ENCODE measurements at places on chromosomes 5 and 9.

GRCh38 chr5:44246986-44247385 is 142.2 kb downstream of the FGF10 start:
- DNase-seq: no peak

- DNase-seq: no peak
Observed at GRCh38 chr9:136278894-136279293, 25.0 kb downstream of the CCDC187 start.

DNA sequence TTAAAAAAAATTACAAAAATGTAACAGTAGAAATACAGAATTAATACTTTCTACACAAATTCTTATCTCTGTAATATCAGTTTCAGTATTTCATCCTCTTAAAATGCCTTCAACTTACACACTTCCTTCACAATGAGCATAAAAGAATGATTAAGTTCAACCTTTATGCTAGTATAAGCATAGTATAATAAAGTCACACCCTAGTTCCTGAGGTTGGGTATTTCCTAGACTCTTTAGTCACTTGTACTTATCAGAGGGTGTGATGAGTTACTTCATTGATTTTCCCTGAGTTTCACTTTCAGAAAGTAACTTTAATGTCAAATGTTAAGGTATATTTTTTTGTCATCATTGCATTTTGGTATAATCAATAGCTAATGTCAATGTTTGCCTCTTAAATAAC is 302.4 kb downstream of the PDE4D start:
- no peak for DNase-seq

DNA sequence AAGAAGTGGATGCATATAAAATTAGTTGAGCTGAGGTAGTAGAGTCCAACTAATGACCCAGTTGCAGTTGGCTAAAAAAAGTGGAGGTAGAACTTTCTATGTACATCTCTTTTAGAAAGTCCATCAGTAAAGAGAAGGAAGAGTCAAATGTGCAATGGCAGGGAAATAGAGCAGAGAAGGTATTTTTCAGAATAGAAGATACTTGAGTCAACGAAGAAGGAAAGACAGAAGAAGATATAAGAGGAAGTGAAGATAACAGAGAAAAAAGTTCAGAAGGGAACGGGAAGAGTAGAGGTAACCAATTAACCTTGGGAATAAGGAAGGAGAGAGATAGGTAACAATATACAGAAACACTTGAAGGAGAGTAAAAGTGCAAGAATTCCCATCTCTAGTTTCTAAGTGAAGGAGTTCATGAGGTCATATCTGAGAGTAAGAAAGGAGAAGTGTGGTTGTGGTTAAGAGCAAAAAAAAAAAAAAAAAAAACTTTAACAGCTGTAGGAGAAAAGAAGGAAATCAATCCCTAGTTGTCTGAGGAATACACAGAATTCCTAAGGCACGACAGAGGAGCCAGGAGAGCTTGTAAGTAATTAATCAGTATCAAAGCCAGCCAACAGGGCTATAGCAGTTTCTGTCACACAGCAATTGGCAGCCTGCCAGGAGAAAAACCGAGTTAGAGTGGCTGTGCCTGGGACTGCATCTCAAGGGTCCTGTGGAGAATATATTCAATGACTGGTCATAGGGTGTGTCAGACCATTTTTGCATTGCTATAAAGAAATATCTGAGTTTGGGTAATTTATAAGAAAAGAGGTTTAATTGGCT is 61.0 kb downstream of the ARL15 start:
- no peak for DNase-seq

- no peak for DNase-seq
Observed at GRCh38 chr5:150263801-150264621, 25.6 kb downstream of the CAMK2A start.

DNA sequence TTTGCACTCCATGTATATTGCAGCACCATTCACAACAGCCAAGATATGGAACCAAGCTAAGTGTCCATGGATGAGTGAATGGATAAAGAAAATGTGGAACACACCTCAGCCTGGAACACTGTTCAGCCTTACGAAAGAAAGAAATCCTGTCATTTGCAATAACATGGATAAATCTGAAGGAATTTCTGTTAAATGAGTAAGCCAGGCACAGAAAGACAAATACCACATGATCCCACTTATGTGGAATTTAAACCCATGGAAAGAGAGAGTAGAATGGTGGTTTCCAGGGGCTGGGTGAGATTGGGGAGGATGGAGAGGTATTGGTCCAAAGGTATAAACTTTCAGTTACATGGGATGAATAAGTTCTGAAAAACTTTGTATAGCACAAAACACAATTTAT is 228.9 kb upstream of the CD180 start:
- no peak for DNase-seq

DNA sequence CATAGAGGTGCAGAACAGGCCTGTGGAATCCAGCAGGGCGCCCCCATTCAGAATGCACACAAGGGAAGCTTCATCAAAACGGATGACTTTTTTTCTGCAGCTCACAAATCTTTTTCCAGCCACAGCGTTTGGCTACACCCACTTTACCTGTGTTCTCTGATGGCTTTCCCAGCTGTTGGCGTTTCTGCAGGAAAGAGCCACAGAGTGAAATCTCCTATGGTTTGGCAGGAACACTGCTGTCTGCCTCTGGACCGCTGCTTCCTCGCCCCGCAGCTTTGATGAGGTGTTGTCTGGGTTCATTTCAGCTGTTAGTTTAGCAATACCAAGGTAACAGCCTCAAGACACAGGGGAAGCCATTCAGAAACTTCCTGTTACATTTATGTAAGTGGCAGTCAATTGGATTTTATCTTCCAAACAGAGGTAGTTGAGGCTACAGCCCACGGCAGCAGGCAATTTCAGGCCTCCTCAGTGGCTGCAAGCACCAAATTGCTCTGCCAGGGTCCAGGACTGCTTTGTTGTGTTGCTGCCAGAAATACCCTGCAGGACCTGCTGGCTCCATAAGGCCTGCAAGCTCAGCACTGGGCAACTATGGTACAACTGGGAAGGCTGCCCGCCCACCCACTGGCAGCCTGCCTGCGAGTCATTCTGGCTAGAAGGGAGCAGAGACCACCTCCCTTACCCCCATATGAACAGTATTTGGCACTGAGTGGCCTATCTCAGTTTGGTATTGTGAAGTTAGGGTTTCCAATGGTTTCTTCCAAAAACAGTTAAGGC is 96.7 kb downstream of the MVB12B start:
- no peak for DNase-seq

GRCh38 chr5:140737486-140737885 is 37.2 kb downstream of the ZMAT2 start:
- DNase-seq: no peak

DNA sequence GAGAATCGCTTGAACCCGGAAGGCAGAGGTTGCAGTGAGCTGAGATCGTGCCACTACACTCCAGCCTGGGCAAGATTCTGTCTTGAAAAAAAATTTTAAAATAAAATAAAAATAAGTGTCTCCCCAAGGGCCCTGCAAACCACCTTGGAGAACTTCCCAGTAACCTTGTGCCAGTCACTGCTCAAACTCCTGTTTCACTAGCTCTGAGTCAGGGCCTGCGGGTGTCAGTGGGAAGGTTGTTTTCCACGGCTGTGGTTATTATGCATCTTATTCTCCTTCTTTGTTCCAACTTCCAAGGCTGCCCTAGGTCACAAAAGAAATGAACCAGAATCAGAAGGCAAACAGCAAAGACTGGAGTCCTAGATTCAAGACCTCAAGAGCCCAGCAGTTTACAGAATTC is 246.7 kb downstream of the ADAMTSL1 start:
- DNase-seq: no peak

GRCh38 chr5:176887252-176887849 is 11.8 kb downstream of the HK3 start:
- DNase-seq: no peak

DNA sequence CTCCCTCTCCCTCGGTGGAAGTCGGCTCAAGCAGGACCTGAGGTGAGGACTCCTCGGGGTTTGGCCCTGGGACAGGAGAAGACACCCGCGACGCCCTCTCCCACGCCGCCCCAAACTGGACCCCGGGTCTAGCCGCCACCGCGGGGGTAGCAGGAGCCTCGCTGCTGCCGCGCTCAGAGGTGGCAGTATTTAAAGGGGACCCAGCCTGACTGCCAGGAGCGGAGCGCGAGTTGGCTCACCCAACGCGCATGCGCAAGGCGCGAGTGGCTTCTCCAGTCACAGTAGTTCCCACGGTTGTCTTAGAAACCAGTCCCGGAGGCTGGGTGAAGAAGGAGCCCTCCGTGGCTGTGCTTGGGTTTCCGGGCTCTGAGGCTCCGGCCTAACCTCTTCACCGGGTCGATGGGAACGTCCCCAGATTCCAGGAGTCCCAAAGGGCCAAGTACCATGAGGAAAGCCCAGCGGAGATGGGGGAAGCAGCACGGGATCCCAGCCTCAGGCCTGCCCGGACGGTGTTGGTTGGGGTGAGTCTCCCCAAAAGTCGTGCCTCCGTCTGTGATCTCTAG is 477.8 kb downstream of the SPATA31A7 start:
- no peak for DNase-seq

- no peak for DNase-seq
Observed at GRCh38 chr9:127050591-127051001, 71.8 kb downstream of the ANGPTL2 start.

- no peak for DNase-seq
Observed at GRCh38 chr5:122356855-122357254, 44.8 kb downstream of the SNCAIP start.

- no peak for DNase-seq
Observed at GRCh38 chr5:127441799-127442484, 75.5 kb upstream of the PRRC1 start.

GRCh38 chr5:35863159-35863558 is 6.5 kb downstream of the IL7R start:
- DNase-seq: no peak

- DNase-seq: no peak
Observed at GRCh38 chr5:39236718-39237117, 17.4 kb upstream of the FYB1 start.

DNA sequence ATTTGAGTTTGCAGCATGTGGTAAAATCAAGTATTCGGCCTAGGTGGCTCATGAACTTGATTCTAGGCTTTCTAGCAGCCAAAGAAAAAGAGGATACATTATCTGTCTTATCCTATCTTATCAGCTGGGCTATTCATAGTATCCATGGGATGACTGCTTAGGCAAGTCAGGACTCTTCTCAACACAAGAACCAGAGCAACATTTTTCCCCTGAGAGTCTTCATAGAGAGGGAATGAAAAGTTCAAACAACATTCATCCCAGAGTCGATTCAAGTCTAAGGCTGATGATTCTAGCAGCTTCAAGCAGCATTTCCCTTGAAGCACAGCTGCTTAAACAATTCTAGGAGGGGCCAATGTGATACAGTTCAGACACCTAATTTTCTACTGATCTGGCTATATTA is 3.0 kb downstream of the S100Z start:
- DNase-seq: no peak

DNA sequence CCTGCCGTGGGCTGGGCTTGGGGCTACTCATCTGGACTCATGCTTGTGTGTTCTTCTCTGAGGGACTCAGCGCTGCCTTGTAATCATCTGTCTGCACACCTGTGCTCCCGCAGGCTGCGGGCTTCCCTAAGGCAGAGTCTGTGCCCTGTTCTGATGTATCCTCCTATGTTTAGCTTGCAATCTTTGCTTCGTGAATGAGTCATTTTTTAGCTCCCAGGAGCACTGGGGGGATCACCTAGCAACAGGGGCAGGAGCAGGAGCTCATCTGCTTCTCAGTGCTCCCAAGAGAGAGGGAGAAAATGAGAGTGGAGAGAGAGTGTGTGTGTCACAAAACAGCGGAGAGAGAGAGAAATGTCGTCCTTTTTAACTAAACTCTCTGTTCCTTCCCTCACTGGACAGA is 202.4 kb upstream of the ZNF618 start:
- no peak for DNase-seq

DNA sequence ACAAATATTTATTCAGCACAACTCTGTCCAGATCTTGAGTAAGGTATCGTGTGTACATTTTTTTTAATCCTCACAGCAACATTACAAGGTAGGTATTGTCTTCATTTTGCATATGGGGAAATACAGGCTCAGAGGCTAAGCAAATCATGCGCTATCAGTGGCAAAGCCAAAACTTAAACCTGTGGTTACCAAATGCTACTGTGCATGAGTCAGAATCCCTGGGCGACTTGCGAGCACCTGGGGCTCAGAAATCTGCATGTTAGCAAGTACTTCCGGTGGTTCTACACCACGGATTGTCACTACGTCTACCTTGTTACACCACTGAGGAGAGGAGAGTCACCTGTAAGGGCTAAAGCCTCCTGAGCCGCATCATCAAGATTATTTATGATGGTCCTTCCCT is 21.3 kb downstream of the C5orf58 start:
- no peak for DNase-seq

DNA sequence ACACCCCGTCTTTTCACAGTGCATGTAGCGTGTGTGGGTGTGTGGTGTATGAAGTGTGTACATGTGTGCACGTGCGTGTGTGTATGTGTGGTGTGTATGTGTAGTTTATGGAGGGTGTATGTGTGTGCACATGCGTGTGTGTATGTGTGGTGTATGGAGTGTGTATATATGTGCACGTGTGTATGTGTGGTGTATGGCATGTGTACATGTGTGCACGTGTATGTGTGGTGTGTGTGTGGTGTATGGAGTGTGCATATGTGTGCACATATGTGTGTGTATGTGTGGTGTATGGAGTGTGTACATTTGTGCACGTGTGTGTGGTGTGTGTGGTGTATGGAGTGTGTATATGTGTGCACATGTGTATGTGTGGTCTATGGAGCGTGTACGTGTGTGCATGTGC is 13.2 kb downstream of the MYMK start:
- DNase-seq: no peak

DNA sequence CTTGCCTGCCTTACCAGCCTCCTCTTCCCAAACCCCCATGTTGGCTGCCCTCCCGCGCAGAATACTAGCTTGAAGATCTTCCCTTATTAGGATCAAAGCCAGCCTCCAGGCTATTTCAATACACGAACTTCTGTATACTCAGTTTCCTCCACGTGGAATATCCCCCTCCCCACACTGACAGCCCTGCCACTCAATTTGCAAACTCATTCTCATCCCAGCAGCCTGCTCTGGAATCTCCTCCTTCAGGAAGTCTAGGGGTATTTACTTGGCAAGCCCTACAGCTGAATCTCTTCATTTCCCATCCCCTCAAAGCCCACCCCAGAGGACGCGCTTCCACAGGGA is 157.0 kb upstream of the SMIM23 start:
- no peak for DNase-seq

All from stimulated activated CD4-positive, alpha-beta T cell treated with anti-CD3 and anti-CD28 coated beads, Interleukin-1b, Interleukin-23, amount 100 ng/mL, for 1 hour (primary cell).